ENCODE measurements at places on chromosomes 2 and 18.

DNA sequence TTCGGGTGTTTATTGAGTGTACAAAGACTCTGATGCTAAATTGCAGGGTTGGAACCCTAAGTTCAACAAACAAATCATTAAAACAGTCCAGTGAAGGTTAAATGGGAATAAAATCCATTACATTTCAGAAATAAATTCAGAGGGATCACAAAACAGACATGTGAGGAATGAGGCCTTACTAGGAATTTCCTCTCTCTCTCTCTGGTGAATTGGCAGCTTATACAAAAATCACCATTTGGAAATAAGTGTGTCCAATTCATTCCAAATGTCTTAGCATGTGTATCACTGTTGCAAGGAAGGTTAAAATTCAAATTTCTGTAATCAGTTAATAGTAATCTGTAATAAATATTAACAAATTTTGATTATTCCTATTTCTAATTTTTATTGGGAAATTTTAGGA lies 228.6 kb upstream of the PXDN start:
- no peak for DNase-seq

DNA sequence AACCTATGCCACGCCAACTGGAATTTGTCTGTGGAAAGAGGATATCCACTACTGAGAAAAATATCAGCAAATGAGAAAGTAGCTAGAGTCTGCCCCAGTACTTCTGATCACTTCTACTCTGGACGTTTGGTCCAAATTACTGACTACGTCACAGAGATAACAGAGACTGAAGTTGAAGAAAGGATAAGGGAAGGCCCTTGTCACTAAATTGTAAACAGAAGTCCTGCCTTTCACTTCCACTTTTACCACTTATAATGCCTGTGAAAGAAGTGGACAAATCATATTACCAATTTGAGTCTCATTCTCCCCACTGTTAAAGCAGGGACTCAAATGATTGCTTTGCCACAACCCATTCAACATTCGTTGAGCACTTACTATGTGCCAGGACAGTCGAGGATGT lies 173.9 kb upstream of the ERBB4 start:
- DNase-seq: no peak

GRCh38 chr2:70959271-70959761 lies 19.1 kb upstream of the ANKRD53 start:
- DNase-seq: no peak

DNA sequence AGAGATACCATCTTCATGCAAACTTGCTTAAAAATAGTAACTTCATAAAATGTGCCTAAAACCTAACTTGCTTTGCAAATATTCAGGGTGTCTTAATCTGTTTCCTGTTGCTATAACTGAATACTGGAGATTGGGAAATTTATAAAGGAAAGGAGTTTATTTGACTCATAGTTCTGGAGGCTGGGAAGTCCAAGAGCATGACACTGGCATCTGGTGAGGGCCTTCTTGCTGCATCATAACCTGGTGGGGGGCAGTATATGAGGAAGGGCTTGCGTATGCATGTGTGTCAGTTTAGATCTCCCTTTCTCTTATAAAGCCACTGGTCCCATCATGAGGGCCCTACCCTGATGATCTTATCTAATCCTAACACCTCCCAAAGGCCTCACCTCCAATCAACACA lies 166.5 kb downstream of the LPIN1 start:
- no peak for DNase-seq

- DNase-seq: no peak
Measured at GRCh38 chr18:45498287-45498658, 117.0 kb upstream of the SLC14A2 start.

DNA sequence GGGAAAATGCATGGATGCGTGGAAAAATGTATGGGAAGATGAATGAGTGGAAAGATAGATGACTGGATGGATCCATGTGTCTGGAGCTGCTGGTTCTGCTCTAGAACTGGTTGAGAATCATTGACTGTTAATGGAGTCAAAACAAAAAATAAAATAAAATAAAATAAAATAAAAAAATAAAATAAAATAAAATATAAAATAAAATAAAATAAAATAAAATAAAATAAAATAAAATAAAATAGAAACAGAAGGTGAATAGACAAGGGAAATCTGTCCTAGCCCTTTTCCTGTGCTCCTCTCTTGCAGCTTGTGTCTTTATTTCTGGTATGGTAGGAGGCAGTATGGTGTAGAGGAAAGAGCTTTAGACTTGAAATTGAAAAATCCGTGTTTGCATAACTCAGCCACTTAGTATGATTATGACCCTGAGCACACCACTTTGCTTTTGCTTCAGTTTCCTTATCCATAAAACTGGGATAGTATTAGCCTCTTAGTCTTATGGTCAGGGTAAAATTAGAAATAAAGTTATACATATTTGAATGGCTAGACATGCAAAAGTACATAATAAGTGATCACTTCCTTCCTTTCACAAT lies 51.0 kb downstream of the PSD4 start:
- DNase-seq: no peak

GRCh38 chr2:44119878-44120277 lies 48.8 kb upstream of the PPM1B start:
- DNase-seq: no peak

GRCh38 chr2:106195981-106196380 lies 1.9 kb upstream of the UXS1 start:
- DNase-seq: no peak

DNA sequence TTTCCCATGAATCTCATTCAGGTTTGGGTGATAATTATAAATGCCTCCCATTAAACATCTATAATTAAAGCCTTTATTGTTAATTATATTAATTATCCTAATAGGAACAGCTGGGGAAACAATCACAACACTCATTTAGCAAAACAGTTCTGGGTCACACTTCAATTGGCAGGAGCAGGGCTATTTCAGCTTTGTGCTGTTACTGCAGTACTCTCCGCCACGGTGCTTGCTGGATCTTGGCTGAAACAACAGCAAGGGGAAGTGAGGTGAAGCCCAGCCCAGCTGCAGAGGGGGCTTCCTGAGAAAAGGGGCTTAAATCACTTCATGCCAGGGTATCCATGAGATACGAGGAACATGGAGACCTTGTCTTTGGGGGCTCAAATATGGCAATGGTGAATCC lies 79.5 kb upstream of the SOX11 start:
- DNase-seq: no peak

DNA sequence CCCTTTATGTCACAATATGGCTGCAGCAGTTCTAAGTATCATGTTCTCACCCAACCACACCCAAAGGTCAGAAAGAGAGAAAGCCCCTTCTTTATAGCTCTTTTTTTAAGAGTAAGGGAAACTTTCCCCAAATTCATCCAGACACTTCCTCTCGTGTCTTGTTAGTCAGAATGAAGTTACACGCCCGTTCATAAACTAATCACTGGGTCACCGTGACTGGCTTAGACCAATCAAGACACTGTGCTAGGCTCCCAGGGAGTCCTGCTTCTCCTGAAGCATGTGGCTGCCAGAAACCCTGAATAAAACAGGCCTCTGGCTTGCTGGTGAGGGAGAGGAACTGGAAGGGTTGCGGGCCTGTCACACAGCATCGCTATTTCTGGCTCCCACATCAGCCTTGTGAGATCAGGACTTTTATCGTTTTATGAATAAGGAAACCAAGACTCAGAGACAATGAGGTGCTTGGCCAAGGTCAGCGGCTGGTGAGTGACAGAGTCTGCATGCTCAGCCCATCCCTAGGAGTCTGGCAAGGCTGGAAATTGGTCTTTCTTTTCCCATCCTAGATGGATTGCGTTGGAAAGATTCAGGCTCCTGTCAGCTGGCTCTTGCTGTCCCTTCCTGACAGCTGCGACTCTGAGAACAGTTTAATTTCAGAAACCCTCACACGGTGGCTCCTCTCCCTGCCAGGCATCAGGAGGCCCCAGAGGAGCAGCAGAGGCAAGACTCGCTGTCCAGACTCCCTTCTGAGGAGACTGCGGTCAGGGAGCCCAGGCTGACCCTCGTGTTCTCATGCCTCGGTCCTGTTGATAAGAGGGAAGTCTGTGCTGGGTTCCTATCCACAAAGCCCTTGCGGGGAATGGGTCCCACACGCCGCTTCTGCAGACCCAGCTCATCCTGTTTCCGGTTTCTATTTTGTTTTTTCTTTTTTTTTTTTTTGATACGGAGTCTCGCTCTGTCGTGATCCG lies 104.5 kb upstream of the TAF1B start:
- no peak for DNase-seq

GRCh38 chr2:117555965-117556364 lies 258.5 kb upstream of the DDX18 start:
- no peak for DNase-seq

DNA sequence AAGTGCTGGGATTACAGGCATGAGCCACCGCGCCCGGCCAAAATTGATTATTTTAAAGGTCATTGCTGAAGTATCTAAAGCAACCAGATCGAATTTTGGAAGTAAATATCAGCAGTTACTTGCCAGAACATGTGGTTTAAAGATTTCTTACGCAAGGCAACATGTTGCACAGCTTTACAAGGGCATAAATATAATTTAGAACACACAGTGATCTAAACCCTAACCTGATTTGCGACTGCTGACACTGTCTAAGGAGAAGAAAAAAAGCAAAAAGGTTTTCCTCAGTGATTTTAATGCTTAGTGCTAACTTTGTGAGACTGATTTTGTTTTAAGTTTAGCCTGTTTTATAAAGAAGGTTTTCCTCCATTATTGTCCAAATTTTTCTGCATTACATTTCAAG lies 569.9 kb upstream of the LINC00305 start:
- no peak for DNase-seq

DNA sequence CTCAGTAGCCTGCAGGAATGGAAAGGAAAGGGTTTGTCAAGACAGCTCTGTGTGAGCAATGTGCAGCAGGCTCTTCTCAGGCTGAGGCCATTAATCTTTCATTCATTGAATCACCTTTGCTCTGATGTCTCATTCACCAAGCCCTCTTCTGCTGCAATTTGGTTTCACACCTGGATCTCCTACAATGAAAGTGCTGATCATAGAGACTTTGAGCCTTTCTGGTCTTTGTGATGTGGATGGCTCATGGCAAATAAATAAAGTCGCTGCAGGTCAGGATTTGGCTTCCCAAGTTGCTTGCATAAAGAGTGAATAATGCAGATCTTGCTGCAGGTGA lies 95.8 kb upstream of the SPRED2 start:
- no peak for DNase-seq

DNA sequence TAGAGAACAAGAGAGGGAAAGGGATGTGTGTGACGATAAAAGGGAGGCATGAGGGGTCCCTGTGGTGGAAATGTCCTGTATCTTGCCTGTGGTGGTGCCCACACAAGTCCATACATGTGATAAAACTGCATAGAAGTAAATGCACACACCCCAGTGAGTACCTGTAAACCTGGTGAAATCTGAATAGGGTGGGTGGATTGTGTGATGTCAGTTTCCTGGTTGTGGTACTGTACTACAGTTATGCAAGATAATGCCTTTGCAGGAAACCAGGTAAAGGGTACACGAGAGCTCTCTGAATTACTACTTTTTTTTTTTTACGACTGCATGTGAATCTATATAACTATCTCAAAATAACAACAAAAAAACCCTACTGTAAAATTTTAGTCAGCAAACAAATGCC lies 22.1 kb downstream of the SERPINE2 start:
- no peak for DNase-seq

DNA sequence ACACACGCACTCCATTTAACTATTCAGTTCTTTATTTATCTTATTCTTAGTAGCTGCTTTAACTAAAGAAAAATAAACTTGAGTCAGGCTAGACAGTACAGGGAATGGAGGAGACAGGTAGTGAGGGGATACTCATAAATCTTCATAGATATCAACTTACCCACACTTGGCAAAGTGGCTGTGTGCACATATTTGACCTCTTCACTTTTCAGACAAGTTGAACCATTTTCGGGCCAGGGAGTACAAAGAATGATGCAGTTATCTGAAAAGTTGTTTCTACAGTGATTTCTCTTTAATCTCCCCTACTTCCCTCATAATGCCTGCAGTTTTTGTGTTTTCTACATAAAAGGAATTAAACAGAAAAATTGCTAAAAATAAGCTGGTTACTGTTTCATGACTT lies 307.5 kb downstream of the GULP1 start:
- no peak for DNase-seq

- DNase-seq: no peak
Measured at GRCh38 chr18:43559507-43559906, 282.2 kb upstream of the SYT4 start.

DNA sequence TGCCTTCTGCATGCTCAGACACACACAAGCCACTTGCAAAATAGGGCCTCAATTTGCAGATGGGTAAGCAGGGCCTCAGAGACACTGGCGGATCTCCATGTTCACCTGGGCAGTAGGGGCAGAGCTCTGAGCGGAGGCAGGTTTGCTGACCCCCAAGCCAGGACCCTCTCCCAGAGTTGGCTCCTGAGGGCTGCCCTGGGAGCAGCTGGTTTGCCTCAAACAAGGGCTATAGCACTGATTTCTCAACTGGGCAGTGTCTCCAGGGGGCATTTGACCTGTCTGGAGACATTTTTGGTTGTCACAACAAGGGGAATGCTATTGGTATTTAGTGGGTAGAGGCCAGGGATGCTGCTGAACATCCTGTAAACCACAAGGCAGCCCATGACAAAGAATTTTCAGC lies 11.6 kb downstream of the GLI2 start:
- DNase-seq: no peak

DNA sequence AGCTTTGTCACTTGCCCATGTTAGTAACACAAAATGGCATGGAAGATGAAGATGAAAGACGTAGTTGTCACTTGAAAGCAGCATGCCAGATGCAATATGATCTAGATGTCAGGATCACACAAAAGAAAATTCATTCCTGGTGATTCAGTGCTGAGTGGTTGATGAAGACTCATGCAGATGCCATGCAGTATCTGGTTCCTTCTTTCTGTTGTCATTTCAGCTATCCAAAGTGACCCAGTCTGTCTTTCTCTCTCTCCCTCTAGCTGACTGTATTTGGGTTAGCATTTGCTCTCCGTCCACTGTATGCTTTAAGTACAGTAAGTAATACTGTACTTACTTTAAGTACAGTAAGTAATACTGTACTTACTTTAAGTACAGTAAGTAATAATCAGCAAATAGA lies 50.4 kb downstream of the TTN start:
- DNase-seq: no peak

Measured in activated T-helper 1 cell treated with anti-CD3 and anti-CD28 coated beads, Interleukin-2, amount 50 U/mL, for 16 hours (primary cell).